ENCODE measurements at places on chromosomes 16 and 17. TPM values are rescaled to one million over a fixed set of nuclear protein-coding genes. Genes with fewer than 3 reads are reported as not detected.

- no peaks in the 10 kb centered on the region for H3K36me3 ChIP-seq
- no peak overlapping the region for H3K27ac ChIP-seq
- no peaks in the 10 kb centered on the region for H3K4me1 ChIP-seq
- no peak overlapping the region for H3K4me3 ChIP-seq
These were observed 38.2 kb upstream of the CCDC182 start for GRCh38 chr17:57783338-57783742.

DNA sequence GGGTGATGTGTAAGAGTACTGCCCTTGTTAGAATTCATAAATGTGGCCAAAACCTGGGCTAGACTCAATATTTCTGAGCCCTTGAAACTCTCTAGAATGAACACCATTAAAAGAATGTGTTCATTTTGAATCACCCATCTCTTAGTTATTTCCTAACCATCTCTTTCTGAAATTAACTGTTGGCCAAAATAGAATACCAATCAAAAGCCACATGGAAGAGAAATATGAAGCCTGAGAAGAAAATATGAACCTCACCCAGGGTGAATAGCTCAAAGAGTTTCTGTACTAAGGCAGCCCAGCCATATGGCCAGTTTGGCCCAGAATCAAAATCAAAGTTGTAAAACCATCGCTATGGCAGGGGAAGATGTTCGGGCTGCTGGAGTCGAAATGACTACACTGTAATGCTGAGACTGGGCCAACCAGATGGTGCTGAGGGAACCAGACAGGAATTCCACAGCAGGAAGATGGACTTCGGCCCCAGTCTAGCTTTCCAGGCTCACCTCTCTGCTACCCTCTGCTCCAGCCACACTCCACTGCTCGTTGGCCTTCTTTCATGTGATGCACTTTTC lies 154.3 kb upstream of the ZFHX3 start:
- H3K4me1 ChIP-seq, result no peaks in the 10 kb centered on the region
- no peak overlapping the region for H3K4me3 ChIP-seq
- no peaks in the 10 kb centered on the region for H3K27me3 ChIP-seq

GRCh38 chr17:9356488-9356911 lies 219.1 kb downstream of the STX8 start:
- H3K36me3 ChIP-seq, result no peaks in the 10 kb centered on the region
- H3K27me3 ChIP-seq, result no peaks in the 10 kb centered on the region
- no peaks in the 10 kb centered on the region for H3K4me1 ChIP-seq
- H3K4me3 ChIP-seq, result no peak overlapping the region

DNA sequence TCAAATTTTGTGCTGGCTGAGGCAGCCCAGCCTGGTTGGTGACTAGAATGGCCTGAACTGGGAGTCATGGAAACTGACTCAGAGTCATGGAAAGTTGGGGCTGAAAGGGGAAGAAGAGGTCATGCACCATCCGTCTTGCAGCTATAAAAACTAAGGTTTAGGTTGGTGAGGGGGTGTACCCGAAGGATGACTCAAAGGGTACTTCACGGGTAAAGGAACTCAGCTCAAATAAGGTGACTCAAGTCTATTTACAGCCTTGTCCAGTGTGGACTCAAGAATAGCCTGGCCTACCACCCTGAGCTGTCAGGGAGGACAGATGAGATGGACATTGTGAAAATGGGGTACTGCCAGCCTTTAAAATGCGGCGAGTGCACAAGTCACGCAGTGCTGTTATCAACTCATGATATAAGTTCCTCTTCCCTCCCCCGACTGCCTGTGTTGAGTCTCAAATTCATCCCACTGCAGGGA lies 18.6 kb downstream of the CD300LB start:
- no peak for DNase-seq
- H3K27ac ChIP-seq, result peak overlapping the region; percentile 97
- peak overlapping the region; percentile 50 for H3K4me3 ChIP-seq
- H3K36me3 ChIP-seq, result peaks cover 10% of the 10 kb centered on the region
- H3K4me1 ChIP-seq, result peaks cover 38% of the 10 kb centered on the region
- peaks cover 10% of the 10 kb centered on the region for H3K27me3 ChIP-seq

The BEAN1 gene
- not detected for total RNA-seq

All from activated T-helper 2 cell treated with anti-CD3 and anti-CD28 coated beads, Interferon-gamma antibody, Interleukin-2, Interleukin-4, amounts not matched to agents 10 μg/mL and 5 μg/mL and 100 μg/mL, durations not matched to agents 14 hours and 24 hours and 36 hours (primary cell).